ENCODE measurements at places on chromosomes 1 and 21.

DNA sequence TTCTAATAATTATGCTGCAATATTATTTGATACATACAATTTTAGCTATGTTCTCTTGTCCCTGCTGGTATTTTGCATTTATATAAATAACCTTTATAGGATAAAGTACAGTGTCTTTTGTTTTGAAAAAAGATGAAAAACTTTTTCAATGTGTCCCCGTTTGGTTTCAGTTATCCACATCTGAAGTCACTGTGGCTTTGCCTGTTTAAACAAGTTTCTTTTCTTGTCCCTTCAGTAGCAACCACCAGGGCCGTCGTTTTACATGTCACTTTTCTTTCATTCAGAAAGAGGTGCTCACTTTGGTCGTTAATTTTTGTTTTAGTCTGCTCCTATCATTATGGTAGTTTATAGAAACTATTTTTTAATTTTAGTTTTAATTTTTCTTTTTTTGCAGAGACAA, 41.4 kb downstream of the RABGAP1L start:
- no peak for DNase-seq

DNA sequence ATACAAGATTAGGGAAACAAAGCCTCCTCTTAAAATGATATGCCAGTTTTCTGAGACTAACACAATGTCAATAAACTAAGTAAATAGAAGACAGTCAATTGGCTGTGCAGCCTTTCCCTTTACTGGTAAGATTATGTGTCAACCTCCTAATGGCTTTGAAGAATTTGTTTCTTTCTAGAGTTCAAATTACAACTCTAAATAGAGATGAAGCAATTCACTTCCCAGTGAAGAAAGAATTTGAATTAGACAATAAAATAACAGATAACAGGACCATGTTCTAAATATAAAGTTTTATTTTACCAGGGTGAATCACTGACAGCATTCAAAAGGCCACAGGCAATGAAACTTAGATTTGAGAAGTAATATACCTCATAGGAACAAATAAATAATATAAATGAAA, 680.3 kb downstream of the PLA2G4A start:
- no peak for DNase-seq

DNA sequence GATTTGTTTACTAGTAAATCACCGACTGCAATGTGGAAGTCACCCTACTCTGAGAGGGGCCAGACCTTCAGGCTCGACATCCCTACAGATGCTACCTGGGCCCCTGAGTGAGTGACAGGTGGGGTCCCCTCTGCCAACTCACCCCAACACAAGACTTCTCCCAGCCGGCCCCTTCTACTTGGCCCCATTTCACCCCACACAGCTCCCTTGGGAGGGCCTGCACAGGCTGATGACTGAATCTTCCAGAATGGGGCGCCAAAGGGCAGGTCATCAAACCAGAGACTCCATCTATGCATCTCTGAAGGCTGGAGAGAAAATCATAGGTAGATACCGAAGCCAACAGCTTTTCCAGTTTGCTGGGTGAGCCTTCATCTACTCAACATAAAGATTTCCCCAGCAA, 9.4 kb upstream of the S100A8 start:
- no peak for DNase-seq

- no peak for DNase-seq
Observed at GRCh38 chr1:65467536-65467935, 47.1 kb downstream of the LEPR start.

- DNase-seq = no peak
Observed at GRCh38 chr1:55399346-55399745, 184.2 kb upstream of the USP24 start.

GRCh38 chr21:36210779-36211659, 54.4 kb downstream of the DOP1B start:
- DNase-seq = no peak

DNA sequence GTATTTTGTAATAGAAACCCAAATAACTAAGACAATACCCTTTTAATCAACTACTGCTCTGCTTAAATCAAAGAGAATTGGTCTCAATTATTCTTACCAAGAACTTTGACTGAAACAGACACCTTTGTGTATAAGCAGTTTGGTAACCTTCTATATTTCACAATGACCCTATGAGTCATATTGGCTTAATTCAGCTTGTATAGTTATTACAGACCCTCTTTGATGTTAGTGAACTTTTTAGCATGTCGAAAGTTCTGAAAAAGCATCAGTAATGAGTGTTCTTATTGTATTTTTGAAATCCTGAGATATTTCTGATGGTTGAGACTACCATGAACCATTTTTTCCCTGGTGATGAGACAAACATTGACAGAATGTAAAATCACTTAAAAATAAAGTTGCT, 43.3 kb upstream of the RABGAP1L start:
- no peak for DNase-seq

DNA sequence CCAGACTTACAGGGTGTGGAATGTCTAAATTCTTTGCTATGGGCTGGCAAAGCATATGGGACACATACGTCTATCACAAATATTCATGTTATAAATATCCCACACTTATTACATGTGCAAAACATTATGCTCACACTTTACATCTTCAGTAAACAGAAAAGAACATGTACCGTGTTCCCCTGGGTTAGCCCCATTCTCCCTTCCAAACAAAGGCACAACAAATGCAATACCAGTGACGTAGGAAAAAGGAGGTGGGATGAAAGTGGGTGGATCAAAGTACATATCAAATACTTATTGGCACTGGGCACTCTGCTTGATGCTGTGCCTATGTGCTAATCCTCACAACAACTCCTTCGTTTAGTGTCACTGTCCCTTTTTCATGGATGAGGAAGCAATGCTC, 170.8 kb downstream of the ZSCAN20 start:
- DNase-seq = no peak

GRCh38 chr1:232274236-232274855, 355.6 kb downstream of the SIPA1L2 start:
- no peak for DNase-seq

GRCh38 chr21:29725025-29725736, 214.6 kb downstream of the GRIK1 start:
- no peak for DNase-seq

DNA sequence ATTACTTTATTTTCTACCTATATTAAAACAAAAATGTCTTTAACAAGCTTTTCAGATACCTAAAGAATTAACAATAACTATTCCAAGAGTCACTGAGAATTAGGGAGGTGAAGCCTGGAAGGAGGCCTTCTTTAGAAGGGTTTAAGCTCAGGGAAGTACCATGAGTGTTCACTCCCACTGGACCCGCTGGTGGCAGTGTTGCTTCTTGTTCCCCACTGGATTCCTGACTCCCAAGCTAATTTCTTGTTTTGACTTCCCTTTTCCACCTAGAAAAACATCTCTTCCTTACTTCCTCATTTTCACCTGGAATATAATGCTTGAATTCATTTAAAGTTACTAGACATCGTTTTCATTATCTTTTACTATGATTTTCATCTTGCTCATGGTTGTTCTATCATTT, 264.2 kb downstream of the HMCN1 start:
- DNase-seq = no peak

- no peak for DNase-seq
Observed at GRCh38 chr1:119209061-119209460, 68.6 kb upstream of the WARS2 start.

GRCh38 chr1:191388283-191388682, 770.0 kb upstream of the RGS18 start:
- no peak for DNase-seq

DNA sequence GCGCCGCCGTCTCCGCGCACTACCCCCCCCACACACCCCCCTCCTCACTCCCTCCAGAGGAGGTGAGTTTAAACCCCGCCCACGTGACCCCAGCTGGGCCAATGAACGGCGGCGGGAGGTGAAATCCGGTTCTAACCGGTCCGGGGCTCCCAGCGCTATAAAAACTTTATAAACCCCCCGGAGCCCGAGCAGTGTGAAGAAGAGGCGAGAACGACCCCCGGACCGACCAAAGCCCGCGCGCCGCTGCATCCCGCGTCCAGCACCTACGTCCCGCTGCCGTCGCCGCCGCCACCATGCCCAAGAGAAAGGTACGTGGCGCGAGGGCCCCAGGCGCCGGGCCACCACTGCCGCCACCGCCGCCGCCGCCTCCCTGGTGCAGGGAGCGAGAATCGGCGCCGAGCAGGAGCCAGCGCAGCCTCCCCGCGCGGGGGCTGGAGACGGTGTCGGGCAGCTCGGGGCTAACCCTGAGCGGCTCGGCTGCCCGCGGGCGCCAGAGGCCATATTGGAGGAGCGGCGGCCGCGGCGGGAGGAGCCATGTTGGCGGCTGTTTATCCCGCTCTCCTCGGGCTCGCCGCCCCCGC, at the start of gene HMGN2:
Gene HMGN2 (plus strand): TSS at position 121 of the 581 bp plus-strand sequence. CDS start 173 bp downstream, at position 294.
- no peak for DNase-seq

- no peak for DNase-seq
Observed at GRCh38 chr21:35102488-35103371, 53.6 kb upstream of the RUNX1 start.

GRCh38 chr1:27099135-27099586, 55.8 kb downstream of the SLC9A1 start:
- no peak for DNase-seq

DNA sequence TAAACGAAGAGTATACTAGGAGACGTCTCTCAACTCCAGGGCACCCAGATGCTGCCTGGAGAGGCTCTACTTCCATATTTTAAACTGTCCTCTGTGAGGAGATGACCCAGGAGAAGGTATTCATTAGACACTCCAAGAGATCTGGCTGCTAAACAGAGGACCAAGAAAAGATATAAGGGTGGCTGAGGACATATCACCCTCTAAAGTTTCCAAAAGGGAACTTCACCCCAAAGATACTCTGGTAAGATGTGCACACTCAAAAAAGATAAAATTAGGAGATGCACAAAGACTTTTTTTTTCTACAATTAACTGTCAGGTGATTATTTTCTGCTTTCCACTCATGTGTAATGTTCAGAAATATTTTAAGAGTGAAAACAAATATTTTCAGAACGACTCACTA, 1.4 kb downstream of the ZNF670 start:
- no peak for DNase-seq

GRCh38 chr1:15244813-15245212, 2.2 kb upstream of the FHAD1 start:
- DNase-seq = no peak

- no peak for DNase-seq
Observed at GRCh38 chr1:164725401-164725800, 166.4 kb downstream of the PBX1 start.

DNA sequence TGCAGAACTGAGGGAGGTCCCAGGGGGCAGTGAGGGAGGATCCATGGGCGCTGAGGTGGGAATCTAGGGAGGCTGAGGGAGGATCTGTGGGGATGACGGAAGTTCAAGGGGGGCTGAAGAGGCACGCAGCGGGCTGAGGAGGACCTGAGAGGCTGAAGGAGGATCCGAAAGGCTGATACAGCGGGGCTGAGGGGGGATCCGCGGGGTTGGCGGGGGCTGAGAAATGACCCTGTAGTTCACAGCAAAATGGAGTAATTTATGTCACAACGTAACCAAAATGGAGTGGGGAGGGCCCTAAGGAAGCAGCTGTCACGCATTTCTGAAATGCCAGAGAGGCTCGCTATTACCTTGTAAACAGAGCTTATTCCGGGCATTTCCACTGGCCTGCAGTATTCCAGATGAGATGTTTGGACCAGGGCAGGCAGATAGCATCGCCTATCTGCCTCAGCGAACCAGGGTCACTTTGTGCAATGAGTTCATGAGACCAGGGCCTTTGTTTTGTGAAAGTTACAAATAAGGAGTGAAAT, 926 bp upstream of the MRPL55 start:
- DNase-seq = no peak

DNA sequence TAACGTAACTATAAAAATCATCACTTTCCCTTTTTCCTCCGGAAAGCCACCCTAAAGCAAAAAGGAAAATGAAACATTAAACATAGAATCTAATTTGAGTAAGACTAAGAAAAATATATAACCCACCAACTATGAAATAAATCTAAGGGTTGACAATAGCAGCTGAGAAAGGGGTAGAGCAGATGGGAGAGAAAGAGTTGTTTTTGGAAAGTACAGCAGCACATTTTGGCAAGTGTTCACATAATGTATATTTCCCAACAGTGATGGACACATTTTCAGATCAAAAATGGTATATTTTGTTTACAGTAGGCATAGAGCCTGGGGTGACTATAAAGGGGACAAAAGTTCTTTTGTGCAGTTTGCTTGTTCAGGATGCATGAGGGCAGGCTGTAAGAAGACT, 1287.4 kb upstream of the B3GALT2 start:
- DNase-seq = no peak

DNA sequence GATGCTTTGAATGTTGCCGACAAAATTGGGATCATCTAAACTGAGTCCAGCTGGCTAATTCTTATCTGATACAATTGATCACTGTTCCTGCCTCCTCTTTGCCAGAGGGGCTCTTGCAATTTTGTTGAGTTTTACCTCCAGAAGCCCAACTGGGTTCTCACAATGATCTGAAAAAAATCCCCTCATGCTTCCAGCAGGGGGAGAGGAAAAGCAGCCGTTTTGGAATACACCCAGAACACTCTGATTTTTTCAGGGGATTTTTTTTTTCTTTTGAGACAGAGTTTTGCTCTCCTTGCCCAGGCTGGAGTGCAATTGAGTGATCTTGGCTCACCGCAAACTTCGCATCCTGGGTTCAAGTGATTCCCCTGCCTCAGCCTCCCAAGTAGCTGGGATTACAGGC, 13.9 kb upstream of the RERE start:
- DNase-seq = no peak

GRCh38 chr21:29091033-29091432, 17.6 kb upstream of the CCT8 start:
- no peak for DNase-seq

- no peak for DNase-seq
Observed at GRCh38 chr1:202069662-202070061, 53.1 kb upstream of the GPR37L1 start.

- DNase-seq = no peak
Observed at GRCh38 chr1:181219938-181220337, 131.4 kb downstream of the IER5 start.

DNA sequence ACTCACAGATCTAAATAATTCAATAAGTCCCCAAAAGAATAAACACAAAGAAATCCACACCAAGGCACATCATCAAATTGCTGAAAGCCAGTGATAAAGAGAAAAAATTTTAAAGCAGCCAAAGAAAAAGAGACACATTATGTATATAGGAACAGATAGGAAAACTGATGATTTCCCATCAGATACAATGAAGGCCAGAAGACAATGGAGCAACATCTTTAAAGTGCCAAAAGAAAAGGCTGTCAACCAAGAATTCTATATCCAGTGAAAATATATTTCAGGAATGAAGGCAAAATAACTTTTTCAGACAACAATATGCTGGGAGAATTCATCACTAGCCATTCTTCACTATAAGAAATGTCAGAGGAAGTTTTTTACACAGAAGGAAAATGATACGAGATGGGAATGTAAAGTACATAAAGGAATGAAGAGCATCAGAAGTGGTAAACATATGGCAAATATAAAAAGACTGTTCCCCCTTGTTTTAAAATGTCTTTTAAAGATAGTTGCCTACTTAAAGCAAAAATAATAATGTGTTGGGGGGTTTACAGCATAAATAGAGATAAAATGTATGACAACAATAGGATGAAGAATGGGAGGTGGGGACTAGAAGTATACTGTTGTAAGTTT, 9.4 kb upstream of the MYOG start:
- no peak for DNase-seq

- DNase-seq = no peak
Observed at GRCh38 chr1:3557366-3557765, 53.9 kb downstream of the MEGF6 start.

Measured in cortex of kidney (tissue), 1 donor.